Stimulated activated CD4-positive, alpha-beta T cell treated with anti-CD3 and anti-CD28 coated beads, TNF-alpha, amount 100 ng/mL, for 4 hours (primary cell): ENCODE measurements at places on chromosomes 12 and 14.

GRCh38 chr12:7221486-7221885 is 32.0 kb downstream of the PEX5 start:
- DNase-seq: no peak

DNA sequence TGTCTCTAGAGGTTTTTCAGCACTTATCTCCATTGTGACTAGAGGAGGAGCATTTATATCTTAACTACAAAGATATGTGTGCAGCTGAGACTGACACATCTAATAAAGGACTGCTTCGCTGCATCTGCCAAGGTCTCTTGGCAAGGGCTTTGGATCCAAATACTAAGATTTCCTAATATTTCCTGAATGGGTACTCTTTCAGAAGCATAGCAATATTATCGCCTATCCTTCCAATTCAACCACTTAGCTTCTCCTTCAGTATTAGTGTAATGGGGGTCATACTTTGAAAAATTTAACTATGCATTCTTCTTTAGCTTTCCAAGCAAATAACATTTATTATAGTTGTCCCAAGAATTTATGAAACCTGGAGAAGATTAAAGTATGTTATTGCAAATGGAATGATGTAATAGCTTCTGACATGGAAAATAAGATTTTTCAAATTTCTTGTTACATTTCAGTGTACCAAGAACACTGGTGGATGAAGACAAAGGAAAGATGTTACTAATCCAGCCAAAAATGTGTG is 243.0 kb upstream of the PDE3A start:
- no peak for DNase-seq

DNA sequence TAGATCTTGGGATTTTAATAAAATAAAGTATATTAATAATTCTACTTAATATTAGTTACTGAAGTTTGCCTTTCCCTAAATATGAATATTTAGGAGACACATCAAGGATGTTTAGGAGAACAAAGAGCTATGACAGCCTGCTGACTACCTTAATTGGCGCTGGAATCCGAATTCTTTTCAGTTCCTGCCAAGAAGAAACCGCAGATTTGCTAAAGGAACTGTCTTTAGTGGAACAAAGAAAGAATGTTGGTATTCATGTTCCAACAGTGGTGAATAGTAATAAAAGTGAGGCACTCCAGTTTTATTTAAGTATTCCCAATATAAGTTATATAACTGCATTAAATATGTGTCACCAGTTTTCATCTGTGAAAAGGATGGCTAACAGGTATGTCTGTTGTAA is 54.5 kb downstream of the MIS18BP1 start:
- no peak for DNase-seq

- no peak for DNase-seq
Observed at GRCh38 chr12:19458733-19459132, 19.4 kb downstream of the AEBP2 start.

DNA sequence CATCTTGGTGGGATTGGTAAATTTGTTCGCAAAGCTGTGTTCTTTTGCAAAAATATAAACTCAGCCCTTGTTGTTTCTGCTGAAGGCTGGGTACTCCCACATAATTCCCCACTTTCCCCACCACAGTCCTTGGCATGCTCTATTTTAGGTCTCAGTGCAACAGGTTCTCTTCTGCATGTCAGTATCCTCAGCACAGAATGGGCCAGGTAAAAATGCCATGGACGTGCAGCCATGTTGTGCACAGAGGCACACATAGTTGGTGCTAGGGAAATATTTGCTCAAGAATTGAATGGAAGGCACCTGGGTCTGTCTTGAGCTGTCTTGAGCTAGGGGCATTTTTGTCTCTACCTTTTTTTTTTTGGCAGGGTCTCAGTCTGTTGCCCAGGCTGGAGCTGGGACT is 87.8 kb upstream of the LHX5 start:
- no peak for DNase-seq

DNA sequence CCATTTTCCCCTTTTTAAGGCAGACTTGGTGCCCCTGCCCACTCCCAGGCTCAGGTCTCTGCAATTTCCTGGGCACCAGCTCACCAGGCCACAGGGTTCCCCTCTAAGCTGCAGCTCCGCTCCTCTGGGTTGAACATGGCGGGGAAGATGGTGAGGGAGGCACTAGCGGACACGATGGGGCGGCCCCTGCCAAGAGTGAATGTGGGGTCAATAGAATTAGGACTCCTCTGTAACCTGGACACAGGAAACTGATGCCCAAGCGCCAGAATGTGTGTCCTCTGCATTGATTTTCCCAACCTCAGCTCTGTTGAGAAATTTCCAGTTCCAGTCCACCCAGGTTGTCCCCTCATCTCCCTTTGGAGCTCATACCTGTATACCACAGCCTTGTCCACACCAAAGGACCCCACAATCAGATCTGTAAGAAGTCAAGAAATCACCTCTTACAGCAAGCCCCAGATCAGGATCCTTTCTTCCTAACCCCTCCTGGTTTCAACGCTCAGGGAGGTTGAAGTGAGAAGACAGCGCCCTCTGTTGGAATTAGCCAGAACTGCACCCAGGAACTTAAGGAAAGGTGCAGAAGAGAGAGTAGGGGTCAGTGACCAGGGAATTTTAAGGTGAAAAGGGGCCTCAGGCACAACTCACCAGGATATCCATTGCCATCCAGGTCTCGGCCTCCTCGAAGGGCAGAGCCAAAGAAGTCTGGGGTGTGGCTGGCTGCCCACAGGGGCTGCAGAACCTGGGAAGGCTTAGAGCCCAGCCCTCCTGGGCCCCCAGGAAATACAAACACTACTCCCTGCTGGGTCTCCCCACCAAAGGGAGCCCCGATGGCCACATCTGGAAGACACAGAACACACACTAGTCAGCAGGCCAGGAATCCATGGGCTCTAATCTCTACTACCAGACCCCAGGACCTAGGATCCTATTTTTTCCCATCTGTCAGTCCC is 14.7 kb downstream of the ITGA5 start:
- peak; percentile 45 for DNase-seq

GRCh38 chr14:29264865-29265264 is 498.3 kb downstream of the FOXG1 start:
- no peak for DNase-seq

DNA sequence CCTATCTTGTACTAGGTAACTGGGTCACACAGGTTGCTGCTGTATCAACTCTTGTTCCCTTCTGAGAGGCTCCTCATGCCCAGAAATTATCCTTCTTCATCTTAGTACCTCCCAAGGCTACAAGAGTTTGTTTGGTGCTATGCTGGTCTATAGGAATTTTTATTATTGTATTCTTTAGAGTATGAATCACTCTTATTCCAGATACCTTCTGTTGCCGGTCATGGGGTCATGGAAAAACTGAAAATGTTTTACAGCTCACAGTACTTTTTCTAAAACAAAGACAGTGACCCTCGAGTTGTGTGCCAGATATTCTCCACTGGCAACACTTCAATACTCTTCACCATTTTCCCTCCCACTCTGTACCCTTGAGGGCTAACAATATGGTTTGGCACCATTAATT is 1598.0 kb upstream of the TMEM132C start:
- DNase-seq: no peak

DNA sequence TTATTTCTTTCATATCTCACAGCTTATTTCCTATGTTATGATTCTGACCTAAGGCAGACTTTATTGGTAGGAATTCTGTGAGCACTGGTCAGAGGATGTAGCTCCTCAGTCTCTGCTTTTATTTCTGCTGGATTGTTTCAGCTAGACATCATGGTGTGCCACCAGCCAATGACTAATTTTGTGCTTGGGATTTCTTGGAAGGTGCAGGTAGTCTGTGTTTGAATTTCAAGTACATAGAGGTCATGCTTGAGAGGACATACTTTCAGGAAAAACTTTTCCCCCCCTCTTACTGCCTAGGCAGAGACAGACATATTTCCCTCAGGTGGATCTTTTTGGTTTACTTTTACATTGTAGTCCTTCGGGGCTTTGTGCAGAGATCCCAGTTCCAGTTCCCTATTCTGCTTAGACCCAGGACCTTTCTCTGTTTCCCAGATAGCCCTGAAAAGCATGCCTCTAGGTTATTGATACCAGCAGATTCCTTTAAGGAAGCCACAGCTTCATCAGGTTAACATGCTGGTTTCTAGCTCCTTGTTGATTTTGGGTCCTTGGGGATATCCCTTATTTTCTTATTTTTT is 28.6 kb downstream of the BRMS1L start:
- no peak for DNase-seq

GRCh38 chr14:94897082-94897481 is 127.2 kb upstream of the GSC start:
- DNase-seq: no peak

DNA sequence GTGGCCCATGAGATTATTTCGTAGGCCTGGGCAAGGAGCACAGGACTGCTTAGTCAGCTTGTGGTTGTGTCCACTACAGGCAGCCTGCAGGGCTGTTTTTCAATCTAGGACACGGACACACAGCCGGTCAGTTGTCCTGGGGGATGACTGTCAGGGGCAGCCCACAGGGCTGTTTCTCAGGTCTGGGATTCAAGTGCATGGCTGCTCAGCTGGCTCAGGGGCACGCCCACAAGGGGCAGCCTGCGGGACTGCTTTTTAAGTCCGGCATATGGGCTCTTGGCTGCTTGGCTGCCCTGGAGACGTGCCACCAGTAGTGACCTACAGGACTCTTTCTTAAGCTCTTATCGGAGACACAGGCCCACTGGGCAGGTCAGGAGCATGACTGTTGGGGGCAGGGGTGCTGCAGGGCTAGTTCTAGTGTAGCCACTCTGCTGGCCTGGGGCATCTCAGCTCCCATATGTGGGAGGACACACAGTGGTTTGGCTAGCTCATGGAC is 26.6 kb upstream of the GTF2A1 start:
- no peak for DNase-seq

DNA sequence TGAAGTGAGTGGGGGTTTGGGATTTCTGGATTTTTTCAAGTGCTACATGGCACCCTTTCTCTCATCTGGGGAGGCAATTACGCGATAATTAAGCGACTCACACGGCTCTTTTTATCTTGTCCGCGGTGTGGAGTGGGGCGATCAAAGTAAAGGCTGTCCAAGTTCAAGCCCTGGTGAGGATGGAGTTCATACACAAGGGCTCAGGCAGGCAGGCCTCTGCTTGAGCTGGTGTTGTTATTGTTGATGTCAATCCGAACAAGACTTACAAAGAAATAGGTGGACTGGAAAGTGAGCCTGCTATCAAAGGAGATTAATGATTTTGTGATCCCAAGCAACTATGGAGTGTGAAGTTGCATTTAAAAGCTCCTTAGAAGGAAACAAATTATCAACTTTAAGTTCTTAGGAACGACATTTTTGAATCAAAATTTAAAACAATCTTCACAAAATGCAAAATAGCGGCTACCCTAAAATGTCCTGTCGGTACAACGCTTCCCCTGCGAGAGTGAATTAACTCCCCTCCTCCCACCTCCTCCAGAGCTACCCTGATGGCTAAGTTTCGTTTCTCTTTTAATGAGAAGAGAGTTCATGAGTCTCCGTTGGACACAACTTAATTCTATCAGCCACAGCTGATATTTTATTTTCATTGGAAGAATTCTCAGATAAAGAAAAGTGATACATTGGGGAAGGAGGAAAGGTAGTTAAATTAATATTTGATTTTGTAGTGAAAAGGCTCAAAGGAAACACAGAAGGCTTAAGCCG is 5.9 kb downstream of the FOXA1 start:
- DNase-seq: no peak

- no peak for DNase-seq
Observed at GRCh38 chr12:59282999-59283398, 312.8 kb upstream of the SLC16A7 start.
